Uterus (tissue), 4 donors: ENCODE measurements at places on chromosomes 1 and 21. TPM values are rescaled to one million over a fixed set of nuclear protein-coding genes. Genes with fewer than 3 reads are reported as not detected.

DNA sequence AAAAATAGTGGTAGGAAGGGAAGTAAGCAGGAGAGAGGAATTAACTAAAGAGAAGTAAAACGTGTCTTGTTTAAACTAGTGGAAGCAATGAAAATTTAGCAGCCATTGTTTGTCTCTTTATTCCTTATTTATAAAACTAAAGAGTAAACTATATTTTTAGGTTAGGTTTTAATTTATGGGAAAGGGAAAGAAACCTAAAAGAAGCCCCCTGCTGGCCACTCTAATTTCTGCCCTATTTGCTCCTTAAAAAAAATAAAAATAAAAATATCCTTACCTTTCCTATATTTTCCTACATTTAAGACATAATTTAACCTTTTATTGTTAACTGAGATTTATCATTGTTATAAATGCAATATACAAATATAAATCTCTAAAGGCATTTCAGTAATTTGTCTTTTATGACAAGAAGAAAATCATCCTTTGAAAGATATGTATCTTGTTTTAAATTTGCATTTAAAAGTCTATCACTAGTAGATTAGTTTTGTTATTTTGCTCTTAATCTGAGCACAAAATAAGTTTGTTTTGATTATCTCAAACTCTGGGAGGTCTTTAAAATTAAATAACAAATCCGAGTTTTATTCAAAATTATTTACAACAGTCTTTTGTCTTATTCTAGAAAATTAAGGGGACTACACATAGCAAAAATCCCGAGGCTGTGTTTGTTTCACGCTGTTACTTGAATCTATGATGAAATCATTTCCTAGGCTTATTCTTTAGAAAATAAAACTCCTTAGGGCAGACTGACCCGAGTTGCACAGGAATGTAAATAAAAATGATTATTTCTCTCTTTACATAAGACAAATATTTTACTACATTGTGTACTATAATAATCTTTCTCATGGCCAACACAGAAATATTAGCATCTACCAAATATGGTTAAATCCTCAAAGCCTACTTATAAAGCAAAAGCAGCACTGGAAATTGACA lies 201.7 kb downstream of the NRIP1 start:
- H3K27ac ChIP-seq: no peak overlapping the region
- H3K36me3 ChIP-seq: no peaks in the 10 kb centered on the region
- no peaks in the 10 kb centered on the region for H3K4me1 ChIP-seq
- no peaks in the 10 kb centered on the region for H3K27me3 ChIP-seq

Gene MRPL55
- 19.4 TPM for total RNA-seq

Gene BCAN
- not detected for total RNA-seq

DNA sequence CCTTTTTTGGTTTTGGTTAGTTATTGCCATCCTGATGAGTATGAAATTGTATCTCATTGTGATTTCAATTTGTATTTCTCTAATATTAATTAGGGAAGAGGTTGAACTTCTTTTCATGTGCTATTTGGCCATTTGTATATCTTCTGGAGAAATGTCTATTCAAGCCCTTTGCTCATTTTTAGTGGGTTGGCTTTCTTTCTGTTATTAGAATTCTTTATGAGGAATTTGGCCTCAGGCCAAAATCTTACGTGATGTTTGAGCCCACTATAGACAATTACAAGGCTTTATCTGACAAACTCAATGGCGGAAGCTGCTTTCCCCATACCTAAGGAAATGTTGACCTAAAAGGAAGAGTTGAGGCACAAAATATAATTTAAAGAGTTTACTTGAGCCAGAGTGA lies 32.9 kb downstream of the IVNS1ABP start:
- H3K36me3 ChIP-seq: no peaks in the 10 kb centered on the region
- no peak overlapping the region for H3K27ac ChIP-seq
- H3K27me3 ChIP-seq: no peaks in the 10 kb centered on the region
- no peak overlapping the region for H3K4me3 ChIP-seq
- no peaks in the 10 kb centered on the region for H3K4me1 ChIP-seq

DNA sequence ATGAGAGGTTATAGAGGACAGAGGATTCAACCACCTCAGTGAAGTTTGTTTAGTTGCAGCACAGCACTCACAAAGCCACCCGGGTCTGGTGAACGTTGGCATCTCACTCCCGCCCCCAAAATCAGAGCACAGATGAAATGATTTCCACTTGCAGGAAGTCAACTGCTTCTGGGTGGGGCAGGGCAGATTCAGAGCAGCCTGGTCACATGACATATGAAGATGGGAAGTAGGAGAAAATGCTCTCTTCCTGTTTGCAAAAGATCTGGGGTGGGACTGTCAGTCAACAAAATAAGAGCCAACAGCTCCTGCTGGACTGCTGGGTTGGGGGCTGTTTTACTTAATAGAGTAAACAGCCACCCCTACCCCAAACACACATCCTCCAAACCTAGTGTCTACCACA lies 43.2 kb downstream of the LRRC71 start:
- no peaks in the 10 kb centered on the region for H3K36me3 ChIP-seq
- H3K4me3 ChIP-seq: no peak overlapping the region
- DNase-seq: no peak
